Activated CD4-positive, alpha-beta memory T cell treated with anti-CD3 and anti-CD28 coated beads, Interleukin-2, amount 10 ng/mL, durations not matched to agents 7 days and 5 days (primary cell): ENCODE measurements at places on chromosomes 1 and 21.
A peak's percentile ranks its signal among the peaks of the same experiment; 100 is the strongest.

DNA sequence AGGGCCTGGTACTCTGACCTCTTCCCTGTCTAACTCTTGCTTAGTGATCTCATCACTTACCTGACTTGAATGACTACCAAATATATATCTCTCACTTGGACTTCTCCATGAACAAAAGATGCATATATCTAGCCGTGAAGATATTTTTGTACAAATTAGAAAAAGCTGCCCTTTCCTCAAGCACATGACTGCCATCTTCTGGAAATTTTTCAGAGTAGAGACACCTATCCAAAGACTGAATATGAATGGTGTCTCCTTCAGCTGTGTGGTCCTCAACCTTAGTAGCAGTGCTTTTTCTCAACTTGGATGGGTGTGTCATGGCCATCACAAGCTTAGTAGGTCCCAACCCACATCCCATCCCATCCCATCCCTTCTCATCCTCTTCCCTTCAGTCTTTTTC, 142.3 kb downstream of the DNM3 start:
- DNase-seq, result no peak

DNA sequence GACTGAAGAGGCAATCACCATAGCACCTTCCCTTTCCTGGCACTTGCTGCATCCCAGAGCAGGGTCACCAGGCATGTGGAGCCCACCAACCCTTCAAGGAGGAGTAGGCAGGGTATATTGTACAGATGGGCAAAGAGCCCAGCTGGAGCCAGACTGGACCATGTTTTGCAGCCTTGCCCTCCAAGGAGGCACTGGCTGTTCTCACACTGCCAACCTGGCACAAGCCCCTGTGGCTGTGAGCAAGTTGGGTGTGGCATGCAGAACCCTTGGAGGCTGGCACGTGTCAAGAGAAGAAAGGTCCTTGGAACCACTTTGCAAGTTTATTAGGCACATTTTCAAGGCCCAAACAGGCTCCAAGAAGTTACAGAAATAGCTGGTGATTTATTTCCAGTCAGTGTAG, 146.4 kb downstream of the FOXD2 start:
- peak; percentile 7 for DNase-seq

DNA sequence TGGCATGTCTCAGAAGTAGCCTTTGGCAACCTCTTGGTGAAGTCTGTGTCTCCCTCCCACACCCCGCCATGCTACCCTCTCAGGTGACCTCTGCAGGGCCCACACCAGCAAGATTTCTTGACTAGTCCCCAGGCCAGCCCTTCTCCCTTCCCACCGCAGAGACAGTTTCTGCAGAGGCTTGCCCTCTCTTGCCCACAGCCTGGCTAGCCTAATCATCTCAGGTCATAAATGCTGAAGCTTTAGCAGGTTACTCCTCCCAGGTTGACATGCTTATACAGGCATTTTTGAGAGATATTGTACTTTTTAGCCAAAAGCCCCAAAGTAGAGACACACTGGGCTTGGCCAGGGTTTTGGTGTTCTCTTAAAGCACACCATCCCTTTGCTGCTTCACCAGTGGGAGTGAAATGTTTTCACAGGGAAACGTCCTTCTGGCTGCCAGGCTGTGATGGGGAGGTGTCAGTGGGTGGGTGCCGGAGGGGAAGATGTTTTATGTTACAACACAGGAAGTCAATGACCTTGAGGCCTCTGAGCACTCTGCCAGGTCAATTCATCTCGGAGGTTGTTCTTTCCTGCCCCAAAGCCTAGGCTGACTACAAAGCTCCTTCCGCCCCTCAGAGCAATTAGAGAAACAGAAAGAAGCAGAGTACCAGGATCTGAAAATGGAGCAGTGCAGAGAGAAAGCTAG, 58.5 kb downstream of the STYXL2 start:
- DNase-seq, result no peak

GRCh38 chr1:92096317-92096716, 16.2 kb downstream of the BTBD8 start:
- DNase-seq, result no peak

DNA sequence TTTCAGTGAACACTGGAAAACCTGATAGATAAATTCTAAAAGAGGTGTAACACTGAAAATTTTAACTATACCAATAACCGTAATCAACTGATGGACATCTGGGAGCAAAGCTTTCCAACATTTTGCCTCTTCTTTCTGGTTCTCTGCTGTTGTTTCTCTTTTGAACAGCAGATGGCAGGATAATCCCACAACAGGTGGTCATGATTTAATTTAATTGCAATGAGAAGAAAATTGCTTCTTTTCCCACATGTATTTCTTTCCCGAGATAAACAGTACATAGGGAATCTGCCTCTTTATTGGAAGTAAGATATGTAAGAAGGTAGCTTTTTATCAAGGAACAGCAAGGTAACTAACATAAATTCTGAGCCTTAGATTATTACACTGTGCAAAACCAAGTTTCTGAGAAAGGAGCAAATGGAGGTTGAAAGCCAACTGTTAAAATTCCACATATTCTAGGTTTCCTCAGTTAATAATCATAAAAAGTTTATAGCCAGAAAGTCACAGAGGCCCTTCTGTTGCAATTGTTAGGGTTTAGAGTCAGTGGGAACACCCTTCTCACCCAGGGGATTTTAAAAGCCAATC, 72.9 kb downstream of the RPS6KA1 start:
- peak; percentile 38 for DNase-seq

DNA sequence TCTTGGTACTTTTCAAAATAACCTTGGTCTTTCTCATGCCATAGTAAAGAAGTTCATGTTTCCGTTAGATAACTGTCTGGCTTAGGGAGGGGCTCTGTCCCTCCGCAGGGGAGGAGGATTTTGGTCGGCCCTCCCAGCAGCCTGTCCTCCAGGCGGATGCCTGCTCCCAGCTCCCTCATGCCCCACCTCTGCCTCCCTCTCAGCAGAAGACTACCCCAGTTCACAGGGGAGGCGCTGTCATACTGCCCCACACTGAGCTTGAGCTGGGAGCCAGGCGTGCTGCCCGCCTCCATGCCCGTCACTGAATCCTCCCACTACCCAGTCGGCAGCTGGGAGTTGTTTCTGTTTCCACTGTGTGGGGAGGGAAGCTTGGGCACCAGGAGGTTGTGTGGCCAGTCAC, 127.3 kb downstream of the CAMTA1 start:
- no peak for DNase-seq

DNA sequence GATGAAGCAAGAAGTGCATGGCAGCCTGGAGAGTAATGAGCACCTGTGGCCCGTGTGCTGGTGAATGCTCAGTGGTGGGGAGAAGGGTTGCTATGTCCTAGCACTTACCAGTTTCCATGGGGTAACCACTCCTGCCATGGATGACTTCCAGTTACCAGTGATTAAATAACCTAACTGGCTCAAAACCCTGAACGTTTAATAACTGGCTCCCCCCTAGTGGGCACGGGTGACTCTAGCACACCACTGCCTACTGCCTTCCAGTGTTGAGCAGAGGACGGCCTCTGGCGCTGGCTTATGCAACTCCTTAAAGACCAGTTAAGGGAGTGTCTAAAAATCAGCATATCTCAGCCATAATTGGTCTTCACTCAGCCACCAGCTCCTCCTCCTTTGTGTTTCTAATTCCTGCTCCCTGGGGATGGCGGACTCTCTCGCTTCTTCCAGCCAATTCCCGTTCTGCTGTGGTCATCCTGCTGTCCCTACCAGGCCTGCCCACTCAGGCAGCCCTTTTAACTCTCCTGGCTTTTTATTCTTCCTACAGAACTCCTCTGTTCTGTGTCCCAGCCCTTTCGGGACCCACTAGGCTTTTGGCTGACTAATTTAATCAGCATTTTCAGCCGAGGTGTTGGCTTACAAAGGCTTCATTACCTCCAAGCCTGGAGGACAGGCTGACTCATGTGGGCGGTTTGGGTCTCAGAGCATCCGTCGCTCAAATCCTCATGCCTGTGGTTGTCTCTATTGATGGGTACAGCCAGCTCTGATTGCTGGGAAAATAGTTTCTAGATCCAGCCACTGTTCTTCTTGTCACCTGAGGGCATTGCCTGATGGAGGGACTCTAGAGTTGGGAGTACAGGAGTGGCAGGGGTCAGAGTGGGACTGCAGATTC, 332.4 kb downstream of the CAMTA1 start:
- no peak for DNase-seq

DNA sequence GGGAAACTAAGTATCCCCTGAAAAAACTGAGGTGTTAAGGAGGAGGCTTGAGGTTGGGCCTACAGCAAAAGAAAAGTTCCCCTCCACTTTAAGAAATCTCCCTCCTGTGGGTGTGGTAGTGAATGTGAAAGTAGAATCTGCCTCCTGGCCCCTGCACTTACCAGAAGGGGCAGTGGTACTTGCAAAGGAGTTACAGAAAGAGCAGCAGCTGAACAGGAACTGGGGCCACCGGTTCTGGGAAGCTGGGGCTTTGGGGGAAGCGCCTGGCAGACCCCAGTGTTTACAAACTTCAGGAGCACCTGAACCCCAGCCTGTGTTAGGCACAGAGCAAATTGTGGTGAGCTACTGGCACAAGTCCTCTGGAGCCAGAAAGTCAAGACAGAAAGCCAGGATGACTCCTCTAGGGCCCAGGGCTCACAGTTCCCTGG, 250.2 kb upstream of the FGGY start:
- DNase-seq, result peak; percentile 55

DNA sequence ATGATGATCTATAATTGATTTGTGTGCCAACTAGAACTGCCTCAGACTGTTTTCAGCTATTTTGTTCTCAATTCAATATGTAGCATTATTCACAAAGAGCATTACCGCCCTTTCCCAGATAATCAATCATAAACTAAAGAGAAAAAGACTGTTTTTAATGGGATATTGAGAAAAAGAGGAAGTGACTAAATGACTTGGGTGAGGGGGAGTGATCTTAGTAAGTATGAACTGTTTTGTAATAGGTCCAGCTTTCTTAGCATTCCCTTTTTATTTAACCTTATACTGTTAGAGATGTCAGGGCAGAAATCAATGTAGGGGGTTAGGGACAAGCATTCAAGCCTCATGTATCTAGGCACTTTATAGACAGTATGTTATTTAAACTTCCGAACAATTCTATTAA, 157.8 kb upstream of the DPYD start:
- no peak for DNase-seq

DNA sequence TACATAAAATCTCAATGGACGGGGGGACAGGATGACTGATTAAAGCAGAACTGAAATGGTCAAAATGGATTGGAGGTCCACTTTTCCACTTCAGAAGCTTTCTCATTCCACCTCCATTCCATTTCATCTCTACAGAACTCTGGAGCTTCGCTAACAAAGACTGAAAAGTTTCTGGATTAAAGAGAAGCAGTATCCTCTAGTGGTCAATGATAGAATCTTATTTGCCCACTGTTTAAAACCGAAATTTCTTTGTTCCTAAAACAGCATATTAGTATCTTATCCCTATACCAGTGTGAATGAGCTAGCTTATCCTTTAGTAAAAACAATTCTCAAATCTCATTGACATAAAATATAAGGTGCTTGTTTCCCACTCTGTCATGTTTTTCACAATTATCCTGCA, 890.6 kb downstream of the KCNT2 start:
- no peak for DNase-seq
